ENCODE measurements at places on chromosomes 5 and 9. TPM values are rescaled to one million over a fixed set of nuclear protein-coding genes. Genes with fewer than 3 reads are reported as not detected.

DNA sequence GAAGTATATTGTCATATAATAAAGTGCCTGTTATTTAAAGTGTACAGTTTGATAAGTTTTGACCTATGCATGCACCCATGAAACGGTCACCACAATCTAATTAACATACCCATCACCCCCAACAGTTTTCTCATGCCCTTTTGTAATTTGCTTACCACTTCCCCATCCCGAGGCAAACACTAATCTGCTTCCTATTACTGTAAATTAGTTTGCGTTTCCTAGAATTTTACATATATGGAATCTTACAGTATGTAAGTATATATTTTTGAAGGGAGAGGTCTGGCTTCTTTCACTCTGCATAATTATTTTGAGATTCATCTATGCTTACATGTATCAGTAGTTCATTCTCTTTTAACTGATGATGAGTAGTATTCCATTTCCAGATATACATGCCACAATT lies 56.5 kb downstream of the AMBP start:
- no peak for DNase-seq

DNA sequence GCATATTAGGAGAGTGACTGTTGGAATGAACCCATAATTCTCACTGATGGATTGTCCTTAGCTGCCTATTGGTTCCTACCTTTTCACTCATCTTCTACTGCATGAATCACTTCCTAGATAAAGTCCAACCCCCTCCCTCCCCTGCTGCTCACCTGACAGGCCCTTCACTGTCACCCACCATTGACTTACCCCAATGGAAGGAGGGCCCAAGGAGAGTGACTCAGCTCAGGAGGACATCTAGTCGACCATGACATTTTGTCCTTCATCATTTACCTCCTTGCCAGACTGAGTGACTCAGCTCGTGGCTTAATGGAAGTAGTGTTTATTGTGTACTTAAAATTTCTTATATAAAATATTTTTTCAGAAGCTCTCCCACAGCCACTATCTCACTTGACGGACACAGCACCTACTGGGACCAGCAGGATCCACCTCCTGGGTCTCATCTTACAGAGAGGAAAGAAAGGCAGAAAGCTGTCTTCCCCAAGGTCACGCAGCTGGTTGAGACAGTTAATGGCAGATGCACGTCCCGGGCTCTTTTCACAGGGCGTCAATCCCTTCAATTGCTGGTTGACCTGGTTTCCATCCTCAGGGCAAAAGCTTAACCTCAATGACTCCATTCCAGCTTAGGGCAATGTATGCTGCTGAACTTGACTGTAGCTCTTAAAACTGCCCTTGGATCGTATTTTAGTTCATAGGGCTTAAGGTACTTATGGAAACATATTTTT lies 142.3 kb downstream of the MARCHF11 start:
- no peak for DNase-seq

DNA sequence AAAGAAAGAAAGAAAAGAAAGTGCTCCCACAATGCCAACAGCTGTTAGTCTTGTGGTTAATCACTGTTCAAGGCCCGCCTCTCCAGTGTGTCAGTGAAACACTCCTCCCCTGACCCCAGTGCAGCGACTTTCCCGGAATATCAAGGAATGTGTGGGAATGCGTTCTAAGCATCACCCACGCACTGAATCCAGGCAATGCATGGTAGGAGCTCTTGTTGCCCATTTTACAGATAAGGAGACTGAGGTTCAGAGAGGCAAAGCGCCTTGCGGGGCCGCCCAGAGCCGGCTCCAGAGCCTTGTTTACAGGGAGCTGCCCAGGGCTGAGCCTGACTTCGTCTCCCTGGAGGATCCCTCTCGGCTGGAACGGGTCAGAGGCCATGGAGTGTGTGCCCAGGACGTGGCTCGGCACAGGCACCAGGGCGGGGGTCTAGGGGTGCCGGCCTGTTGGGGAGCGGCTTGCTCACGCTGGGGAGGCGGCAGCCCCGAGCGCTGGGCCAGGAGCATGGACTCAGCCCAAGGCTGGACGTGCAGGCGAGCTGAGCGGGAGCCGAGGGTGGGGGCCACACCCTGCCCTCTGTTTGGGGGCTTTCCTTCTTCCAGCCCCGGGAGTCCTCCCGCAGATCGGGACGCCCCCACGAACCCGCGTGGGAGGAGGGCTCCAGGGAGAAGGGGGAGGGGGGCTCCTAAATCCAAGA lies 823 bp downstream of the ST6GALNAC6 start:
- DNase-seq = peak; percentile 50

- no peak for DNase-seq
Measured at GRCh38 chr5:57405984-57406383, 76.6 kb downstream of the ACTBL2 start.

- DNase-seq = no peak
Measured at GRCh38 chr9:78669591-78669990, 372.7 kb downstream of the PSAT1 start.

Gene DRD1
- polyA plus RNA-seq = not detected

Gene ABLIM3
- polyA plus RNA-seq = 9.7 TPM

All from HepG2 (cell line).